ENCODE measurements at places on chromosomes 1 and 21.

- no peak for DNase-seq
Measured at GRCh38 chr1:238606896-238607295, 716.2 kb upstream of the ZP4 start.

- DNase-seq: no peak
Measured at GRCh38 chr1:98417820-98418219, 243.7 kb upstream of the SNX7 start.

DNA sequence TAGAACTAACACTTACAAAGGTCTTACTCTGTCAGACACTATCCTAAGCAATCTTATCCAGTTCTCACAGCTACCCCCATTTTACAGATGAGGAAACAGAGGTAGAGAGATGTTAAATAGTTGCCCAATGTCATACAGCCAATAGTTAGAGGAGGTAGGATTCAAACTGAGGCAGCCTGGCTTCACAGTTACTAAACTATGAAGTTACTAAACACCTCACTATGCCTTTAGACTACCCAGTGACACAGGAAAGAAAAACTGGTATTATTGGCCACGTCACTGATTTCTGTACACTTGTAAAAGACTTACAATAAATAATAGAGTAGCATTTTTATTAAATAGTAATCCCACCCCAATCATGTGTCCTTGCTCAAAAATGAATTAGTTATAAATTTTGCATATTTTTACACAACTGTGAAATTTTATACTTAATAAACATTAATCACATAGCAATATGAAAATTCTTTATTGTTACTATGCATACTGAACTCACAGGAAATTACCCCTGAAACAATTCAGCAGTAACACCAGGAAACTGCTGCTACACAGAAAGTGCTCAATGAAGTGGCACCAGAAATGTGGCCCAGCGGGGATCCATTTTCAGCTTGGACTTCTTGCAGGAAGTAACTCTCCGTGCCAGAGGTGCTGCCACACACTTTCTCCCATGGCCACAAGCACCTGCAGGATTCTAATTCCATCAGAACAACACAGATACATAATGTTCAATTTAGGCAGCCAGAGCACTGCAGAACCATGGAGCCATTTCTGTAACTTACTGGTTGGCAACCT is 69.4 kb downstream of the VAV3 start:
- DNase-seq: no peak

- no peak for DNase-seq
Measured at GRCh38 chr1:118158924-118159323, 26.1 kb downstream of the SPAG17 start.

DNA sequence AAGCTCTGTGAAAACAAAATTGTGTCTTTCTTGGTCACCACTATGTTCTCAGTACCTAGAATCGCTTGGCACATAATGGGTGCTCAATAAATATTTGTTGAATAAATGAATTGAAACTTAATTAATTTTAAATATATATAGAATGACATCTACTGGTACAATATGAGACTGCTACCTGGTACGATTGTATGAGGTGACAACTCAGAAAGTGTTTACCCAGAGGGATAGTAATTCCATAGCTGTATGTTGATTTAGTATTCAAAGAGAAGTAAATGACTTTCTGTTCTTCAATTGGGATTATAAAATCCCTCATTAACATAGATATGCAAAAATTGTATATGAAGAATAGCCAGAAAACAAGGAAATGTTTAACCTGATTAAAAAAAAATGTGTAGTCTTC is 128.7 kb downstream of the RPS6KC1 start:
- no peak for DNase-seq

- no peak for DNase-seq
Measured at GRCh38 chr1:6198646-6199297, 623 bp downstream of the RPL22 start.

GRCh38 chr1:108079440-108080025 is 114.6 kb upstream of the VAV3 start:
- no peak for DNase-seq

Measured in NCI-H1436 treated with DMSO at 0.1 percent for 48 hours (cell line).